ENCODE measurements at places on chromosomes 6 and 20.

DNA sequence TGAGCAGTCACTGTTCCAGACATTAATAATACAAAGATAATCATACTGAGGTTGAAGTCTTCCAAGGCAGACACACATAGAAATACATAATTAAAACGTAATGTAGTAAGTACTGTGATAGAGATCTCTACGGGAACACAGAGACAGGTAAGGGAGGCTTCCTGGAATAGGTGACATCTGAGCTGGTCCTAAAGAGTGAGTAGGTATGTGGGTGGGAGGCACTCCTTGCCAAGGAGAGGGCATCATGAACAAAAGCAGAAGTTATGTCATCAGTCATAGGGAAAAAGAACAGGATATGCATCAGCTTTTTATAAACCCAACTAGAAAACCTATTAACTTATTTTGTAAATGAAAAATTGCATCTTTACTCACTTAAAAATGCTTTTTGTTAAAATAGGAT, 110.0 kb downstream of the MAP7 start:
- no peak for ATAC-seq

DNA sequence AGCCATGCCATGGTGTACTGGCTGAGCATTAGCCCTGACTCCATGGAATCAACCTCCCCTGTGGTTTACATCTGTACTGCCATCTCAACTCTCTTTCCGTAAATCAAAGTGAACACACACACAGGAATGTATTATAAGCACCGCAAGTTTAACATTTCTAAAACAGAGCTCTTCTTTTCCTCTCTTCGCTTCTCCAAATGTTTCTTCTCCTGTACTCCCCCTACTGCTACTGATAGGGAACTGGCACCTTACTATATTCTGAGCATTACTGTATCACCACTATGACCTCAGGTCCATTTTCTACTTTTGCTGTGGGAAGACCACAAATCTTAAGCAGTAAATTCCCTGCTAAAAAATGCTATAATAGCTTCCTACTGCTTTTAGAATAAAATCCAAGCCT, 101.2 kb downstream of the NUS1 start:
- ATAC-seq, result peak; percentile 70

DNA sequence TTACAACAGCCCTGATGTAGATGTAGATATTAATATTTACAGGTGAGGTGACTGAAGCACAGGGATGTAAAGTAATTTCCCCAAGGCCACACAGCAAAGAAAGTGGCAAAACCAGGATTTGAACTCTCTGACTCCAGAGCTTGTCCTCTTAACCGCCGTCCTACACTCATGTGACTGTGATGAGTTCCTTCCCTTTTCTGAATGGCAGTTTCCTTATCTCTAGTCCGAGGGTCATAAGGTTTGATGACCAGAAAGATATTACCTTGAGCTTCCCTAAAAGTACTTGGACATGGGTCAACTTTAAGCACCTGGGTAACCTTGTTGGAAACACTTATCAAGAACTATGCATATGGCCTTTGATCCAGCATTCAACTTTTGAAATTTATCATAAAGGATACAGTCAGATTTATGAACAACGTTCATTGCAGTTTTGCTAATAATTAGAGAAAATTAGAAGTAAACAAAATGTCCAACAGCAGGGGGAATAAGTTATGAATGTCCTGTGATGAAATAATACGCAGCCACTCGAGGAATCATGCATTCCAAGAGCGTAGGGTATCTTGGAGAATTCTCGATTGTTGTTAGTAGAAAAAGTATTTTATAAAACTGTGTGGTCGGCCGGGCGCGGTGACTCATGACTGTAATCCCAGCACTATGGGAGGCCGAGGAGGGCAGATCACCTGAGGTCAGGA, 2.3 kb upstream of the TLDC2 start:
- ATAC-seq, result no peak

DNA sequence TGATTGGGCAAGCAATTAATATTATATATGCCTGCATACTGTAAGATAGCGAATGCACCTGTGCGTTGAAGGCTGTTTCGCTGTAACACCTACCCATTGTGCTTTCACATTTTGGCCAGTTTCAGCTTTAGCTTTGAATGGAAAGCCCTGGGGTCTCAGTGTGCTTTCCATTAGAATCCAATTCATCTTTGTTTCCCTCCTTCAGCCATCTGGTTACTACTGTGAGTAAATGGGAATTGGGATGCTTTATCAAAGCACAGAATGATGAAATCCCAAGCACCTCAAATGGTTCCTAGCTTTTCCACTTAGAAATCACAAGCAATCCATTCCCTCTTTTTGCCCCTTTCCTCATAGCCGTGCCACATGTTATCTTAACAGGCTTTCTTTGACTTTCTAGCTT, 127.1 kb downstream of the HDGFL1 start:
- no peak for ATAC-seq

DNA sequence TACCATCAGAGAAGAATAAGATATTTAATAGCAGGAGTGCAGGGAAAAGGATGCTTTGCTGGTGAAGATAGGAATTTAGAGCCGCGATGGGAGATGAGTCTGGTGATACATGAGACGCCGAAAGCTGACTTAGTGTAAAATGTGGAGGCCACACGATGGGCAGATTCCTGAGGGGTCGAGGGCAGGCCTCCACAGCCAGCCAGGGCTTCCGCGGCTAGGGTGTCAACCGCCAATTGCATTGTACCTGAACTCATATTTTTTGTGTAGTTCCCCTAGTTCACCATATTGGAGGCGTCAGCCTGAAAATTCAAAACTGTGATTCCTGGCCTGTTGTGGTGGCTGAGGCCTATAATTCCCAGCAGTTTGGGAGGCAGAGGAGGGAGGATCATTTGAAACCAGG, 8.5 kb downstream of the ETV7 start:
- ATAC-seq, result no peak

DNA sequence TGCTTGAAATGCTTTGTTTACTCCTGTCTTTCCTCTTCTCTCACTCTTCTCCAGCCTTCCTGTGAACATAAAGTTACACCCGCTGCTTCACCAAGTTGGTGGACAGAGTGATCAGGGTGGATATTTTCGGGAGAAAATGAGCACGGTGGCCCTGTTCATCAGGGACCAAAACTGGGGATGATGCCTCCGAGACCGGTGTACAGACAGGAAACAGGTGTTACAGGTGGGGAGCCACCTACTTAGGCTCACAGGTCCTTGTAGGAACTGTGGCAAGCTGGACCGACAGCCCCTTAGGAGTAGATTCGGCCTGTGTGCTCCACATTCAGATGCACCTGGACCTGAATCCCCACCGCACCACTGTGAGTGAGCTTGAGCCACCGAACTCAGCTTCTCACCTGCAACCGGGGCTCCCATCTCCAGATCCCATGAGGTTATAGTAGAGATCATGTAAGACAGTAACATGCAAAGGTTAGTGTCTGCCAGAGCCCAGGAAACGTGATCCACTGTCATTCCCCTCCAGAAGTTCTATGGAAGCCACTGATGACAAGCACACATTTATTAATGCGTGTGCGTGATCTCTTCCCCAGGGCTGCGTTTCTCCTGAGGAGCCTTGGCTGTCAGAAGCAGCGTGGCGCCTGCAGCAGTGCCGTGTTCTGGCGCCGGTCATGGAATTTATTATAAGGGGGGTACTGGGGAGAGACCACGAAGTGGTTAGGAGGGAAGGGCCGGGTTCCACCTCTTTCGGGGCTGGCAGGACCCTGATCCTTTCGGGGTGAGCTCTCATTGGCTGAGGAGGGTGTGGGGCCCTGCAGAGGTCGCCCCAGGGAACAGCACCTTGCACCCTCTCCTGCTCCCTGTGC, 94.2 kb downstream of the ERMARD start:
- no peak for ATAC-seq

DNA sequence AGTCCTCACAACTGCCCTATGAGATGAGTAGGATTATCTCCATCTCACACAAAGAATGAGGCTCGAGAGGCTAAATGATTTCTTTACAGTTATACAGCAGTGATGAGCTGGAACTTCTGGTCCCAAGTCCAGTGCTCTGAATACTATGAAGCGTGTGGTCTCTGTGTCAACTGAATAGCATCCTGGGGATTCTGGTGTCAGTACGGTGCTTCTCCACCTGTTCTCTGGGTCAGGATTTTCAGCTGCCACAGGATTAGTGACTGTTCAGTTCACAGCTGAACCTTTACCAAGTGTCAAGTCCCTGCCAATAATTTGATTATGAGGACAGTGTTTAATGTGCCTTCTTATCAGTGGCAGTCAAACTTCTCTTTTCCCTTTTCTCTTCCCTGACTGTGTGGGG, 5.2 kb upstream of the MAFB start:
- no peak for ATAC-seq

DNA sequence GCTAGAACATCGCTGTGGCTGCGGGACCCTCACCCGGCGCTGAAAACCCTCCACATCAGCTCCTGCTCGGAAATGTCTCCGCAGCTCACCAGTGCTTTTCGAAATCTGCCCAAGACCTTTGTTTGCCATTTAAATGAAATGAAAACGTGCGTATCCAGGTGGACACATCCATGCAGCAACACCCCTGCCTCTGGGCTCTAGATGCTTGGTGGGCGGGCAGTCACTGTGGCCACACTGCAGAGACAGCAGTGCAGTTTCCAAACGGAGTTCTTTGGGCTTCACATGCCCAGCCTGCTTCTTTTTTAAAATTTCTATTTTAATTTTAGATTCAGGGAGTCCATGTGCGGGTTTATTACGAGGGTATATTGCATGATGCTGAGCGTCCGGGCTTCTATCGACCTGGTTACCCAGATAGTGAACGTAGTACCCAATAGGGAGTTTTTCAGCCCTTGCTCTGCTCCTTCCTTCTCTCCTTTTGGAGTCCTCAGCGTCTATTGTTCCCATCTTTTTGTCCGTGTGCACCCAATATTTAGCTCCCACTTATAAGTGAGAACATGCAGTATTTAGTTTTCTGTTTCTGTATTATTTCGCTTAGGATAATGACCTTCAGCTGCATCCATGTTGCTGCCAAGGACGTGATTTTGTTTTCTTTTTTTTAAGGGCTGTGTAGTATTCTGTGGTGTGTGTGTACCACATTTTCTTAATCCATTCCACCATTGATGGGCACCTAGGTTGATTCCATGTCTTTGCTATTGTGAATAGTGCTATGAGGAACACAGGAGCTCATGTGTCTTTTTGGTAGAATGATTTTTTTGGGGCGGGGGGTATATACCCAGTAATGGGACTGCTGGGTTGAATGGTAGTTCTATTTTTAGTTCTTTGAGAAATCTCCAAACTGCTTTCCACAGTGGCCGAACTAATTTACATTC, 4.8 kb upstream of the TUBB2B start:
- ATAC-seq, result no peak

DNA sequence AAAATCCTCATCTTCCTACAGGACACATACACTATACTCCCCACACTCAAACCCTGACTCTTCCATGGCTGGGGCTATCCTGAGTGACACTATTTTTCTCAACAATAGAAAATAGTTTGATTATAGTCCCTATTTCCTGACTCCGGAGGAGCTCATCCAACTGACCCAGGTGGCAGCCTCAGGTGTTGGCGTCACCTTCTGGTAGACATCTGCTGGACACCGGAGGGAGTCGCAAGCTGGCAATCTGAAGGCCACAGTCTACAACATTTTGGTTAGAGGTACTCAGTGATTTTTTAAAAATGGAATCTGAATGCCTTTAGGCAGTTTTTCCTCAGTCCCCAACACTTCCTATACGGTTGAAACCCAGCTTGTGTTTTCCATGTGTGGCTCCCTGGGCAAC, 32.2 kb upstream of the OCSTAMP start:
- ATAC-seq, result no peak

- no peak for ATAC-seq
Observed at GRCh38 chr20:33209789-33210188, 7.4 kb upstream of the BPIFA3 start.

- ATAC-seq, result no peak
Observed at GRCh38 chr6:144334150-144334708, 49.1 kb downstream of the UTRN start.

- no peak for ATAC-seq
Observed at GRCh38 chr6:34656378-34657036, 40.1 kb downstream of the ILRUN start.

DNA sequence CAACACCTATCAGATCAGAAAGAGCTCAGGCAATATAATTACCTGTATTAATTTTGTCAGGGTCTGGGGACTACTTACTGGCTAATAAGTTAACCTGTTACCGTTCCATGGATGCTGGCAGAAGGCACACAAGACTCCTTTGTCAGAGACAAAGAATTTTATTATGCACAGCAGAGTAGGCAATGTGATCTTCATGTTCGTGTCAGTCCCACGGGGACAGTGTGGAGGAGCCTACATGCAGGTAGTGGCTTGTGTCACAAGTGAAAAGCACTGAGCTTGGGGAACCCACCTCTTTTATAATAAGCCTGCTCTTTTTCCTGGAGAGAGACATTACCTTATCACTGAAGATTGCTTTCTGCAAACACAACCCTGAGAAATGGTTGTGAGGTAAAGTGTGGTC, 96.9 kb downstream of the CD164 start:
- ATAC-seq, result no peak

DNA sequence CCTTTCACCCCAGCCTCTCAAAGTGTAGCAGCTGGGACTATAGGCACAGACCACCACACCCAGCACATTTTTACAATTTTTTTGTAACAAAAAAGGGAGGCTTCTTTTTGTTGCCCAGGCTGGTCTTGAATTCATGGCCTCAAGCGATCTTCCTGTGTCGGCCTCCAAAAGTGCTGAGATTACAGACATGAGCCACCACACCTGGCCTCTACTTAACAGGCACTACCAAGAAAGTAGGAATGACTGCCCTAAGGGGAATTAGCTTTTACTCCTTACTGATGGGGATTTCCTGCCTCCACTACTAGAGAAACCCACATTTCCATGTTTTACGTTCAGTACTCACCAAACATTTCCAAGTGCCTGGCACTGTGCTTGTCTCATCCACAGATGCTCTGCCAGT, 109.6 kb downstream of the CARMIL1 start:
- ATAC-seq, result no peak

DNA sequence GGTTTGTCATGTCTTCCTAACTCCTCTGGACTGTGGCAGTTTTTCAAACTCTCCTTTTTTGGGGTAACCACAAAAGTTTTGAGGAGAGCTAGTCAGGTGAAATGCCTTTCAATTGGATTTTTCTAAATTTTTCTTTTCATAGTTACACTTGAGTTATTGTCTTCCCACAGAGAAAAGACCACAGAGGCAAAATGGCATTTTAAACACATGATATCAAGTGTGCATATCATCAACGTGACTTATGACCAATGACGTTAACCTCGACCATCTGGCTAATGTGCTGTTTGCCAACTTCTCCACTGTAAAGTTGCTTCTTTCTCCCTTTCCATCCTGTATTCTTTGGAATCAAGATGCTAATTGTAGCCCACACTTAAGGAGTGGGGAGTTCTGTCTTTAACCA, 41.3 kb upstream of the SNAP25 start:
- ATAC-seq, result no peak

- peak; percentile 9 for ATAC-seq
Observed at GRCh38 chr6:79430913-79431536, 106.2 kb downstream of the LCA5 start.

DNA sequence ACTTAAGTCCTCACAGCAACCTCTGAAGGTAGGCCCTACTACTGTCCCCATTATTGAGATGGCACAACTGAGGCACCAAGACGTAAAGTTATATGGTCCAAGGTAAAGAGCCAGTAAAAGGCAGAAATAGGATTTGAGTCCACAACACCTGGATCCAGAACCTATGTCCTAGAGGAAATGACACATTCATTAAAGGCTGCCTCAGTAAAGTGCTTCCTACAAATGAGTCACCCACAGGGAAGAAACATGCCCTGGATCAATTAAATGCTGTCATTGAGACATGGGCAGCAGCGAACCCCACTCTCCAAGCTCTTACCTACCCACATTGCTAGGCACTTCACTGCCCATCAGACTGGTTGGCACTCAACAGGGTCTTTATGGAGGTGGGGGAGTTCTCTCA, 600.9 kb downstream of the PTPRT start:
- ATAC-seq, result no peak
